Activated CD8-positive, alpha-beta memory T cell treated with anti-CD3 and anti-CD28 coated beads for 36 hours (primary cell): ENCODE measurements at places on chromosomes 11 and 22. TPM values are rescaled to one million over a fixed set of nuclear protein-coding genes. Genes with fewer than 3 reads are reported as not detected.

Gene PKDREJ
- total RNA-seq: not detected

Gene SERPING1
- not detected for total RNA-seq

Gene DGCR8
- 64.9 TPM for total RNA-seq

Gene TSGA10IP
- total RNA-seq: not detected

Gene TAF10
- 163 TPM for total RNA-seq

Gene CARNS1
- 1.9 TPM for total RNA-seq

Gene SLC25A45
- 12.5 TPM for total RNA-seq

Gene APOC3
- total RNA-seq: not detected

Gene TMEM134
- total RNA-seq: 47.7 TPM

Gene ACAT1
- total RNA-seq: 84.3 TPM

Gene SLC22A9
- not detected for total RNA-seq

Gene GALNT18
- total RNA-seq: 3.8 TPM

Gene TSSK2
- not detected for total RNA-seq

Gene PGA4
- not detected for total RNA-seq

Gene MRE11
- total RNA-seq: 45.2 TPM

Gene JAML
- 305 TPM for total RNA-seq

Gene C22orf42
- total RNA-seq: not detected

Gene TBCEL
- 11.0 TPM for total RNA-seq

Gene RBM14
- total RNA-seq: 158 TPM

Gene RGL4
- total RNA-seq: 7.1 TPM

Gene TRIM49C
- total RNA-seq: not detected

Gene MRPL48
- 59.5 TPM for total RNA-seq

Gene SCGB1A1
- not detected for total RNA-seq

Gene RAB3IL1
- total RNA-seq: not detected

Gene CCDC87
- 0.13 TPM for total RNA-seq

Gene KRTAP5-7
- not detected for total RNA-seq

Gene GPHA2
- not detected for total RNA-seq

Gene TSSC4
- 68.0 TPM for total RNA-seq

Gene P2RX3
- total RNA-seq: not detected

Gene ST3GAL4
- 13.6 TPM for total RNA-seq

Gene SCN3B
- not detected for total RNA-seq

Gene ASRGL1
- 6.8 TPM for total RNA-seq

Gene GP1BB
- total RNA-seq: 0.15 TPM

Gene C22orf15
- 0.78 TPM for total RNA-seq

Gene POU2AF1
- total RNA-seq: 5.7 TPM

Gene PTGDR2
- 0.19 TPM for total RNA-seq

Gene C11orf91
- total RNA-seq: not detected

Gene C11orf87
- not detected for total RNA-seq

Gene KCTD21
- 4.9 TPM for total RNA-seq

Gene MFRP
- not detected for total RNA-seq

Gene TEX54
- total RNA-seq: not detected

Gene SPI1
- not detected for total RNA-seq

Gene BAIAP2L2
- total RNA-seq: 0.32 TPM

Gene ADM
- total RNA-seq: 1.5 TPM

Gene IGSF9B
- 20.0 TPM for total RNA-seq

Gene POU2AF3
- total RNA-seq: not detected

Gene GLYATL2
- total RNA-seq: not detected

Gene ADORA2A
- total RNA-seq: 41.7 TPM

Gene IRAG1
- total RNA-seq: not detected

Gene LDLRAD3
- total RNA-seq: 0.27 TPM

Gene PKNOX2
- total RNA-seq: not detected
